ENCODE measurements at places on chromosomes 1 and 21.

DNA sequence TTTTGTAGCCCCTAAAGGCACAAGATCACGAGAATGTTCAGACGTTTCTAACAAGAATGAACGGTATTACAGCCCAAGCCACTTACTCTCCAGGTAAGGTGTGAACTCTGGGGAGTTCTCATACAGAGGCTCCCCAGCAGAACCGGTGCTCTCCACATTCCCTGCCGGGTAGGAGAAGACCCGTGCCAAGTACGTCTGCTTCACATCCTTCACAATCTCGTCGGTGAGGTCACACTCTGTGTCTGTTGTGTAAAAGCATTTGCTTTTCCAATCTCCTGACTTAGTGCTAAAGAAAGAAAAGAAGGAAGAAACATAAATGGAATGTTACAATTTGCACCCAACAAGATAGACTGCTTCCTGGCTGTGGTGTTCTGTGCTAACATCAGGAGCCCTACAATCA is 5.7 kb downstream of the F3 start:
- no peak for DNase-seq

DNA sequence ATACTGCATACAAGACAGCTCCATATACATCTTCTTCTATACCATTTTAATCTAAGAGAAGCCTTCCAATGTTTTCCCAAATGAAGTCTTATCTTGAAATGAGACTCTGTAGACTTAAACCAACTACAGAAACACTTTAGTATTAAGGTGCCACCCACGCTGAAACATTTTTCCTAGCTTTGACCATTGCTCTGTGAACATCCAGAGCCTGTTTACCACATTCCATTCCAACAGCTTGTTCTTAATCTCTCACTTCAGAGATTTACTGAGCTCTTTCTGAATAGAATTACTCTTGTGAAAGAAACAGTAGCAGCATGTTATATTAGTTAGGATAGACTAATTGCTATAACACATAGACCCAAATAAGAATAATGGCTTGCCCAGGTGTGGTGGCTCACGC is 19.6 kb upstream of the POGZ start:
- DNase-seq = no peak

GRCh38 chr1:234897754-234898454 is 230.7 kb downstream of the TOMM20 start:
- DNase-seq = peak; percentile 27

DNA sequence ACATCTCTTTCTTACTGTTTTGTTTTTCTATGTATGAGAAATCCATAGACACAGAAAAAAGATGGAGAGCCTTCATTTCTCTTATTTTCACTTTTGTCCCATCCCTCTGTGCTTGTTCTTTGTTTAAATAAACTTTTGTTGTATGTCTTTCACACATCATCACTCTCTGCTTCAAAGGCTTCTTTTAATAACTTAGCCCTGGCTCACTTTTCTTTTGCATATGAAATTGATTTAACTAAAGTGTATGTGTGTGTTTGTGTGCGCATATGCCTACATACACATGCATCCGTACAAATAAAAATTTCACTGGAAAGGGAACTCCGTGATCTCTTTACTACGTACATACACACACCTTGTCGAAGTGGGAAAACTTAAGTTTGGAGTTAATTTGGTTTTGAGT is 168.6 kb downstream of the NFIA start:
- DNase-seq = no peak

DNA sequence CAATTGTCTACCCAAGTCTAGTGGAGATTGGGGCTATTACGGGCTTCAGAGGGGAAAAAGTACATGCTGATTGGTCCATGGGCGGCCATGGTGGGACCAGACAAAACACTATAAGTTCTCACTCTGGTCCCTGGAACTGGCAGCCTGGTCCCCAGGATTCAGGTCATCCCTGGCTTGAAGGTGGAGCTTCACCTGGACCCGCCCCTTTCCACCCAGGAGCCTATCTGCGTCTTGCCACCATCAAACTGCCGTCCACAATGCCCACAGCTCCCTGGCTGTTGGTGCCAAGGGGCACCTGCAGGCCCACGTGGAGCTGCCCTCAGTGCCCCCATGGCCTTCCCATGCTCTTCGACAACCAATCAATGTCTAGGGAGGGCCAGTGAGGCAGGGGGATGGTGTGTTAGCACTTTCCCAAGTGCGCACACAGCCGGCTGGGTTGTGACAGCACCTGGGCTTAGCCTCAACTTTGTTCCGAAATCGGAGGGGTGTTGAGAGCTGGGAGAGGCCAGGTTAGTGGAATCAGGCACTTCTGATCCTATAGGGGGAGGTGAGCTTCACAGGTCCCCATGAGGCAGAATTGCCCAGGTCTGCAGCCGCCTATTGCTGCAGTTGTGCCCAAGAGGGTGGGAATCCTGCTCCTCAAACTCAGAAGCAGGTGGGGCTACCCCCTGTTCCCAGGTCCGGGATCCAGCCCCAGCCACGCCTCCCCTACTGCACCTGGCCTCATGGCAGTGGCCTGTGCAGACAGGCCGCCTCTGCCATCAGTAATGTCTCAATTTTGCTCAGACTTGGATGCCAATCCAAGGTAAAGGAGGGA is 1369.4 kb upstream of the PRMT6 start:
- no peak for DNase-seq

DNA sequence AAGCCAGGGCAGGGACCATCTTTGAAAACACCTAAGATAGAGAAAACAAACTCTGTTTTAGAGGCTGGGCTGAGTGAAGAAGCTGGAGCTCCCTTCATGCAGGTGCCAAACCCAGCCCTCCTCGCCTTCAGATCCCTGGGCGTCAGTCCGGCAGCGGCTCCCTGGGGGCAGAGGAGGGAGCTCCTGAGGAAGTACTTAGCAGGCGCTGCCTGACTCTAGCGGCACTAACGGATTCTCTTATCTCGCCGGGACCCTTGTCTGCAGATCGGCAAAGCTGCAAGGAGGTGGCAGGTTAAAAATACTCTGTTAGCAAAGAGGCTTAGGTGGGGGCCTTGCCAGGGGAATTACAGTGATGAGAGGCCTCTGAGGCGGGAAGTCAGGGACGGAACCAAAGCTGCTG is 79.6 kb downstream of the PLXNA2 start:
- no peak for DNase-seq

DNA sequence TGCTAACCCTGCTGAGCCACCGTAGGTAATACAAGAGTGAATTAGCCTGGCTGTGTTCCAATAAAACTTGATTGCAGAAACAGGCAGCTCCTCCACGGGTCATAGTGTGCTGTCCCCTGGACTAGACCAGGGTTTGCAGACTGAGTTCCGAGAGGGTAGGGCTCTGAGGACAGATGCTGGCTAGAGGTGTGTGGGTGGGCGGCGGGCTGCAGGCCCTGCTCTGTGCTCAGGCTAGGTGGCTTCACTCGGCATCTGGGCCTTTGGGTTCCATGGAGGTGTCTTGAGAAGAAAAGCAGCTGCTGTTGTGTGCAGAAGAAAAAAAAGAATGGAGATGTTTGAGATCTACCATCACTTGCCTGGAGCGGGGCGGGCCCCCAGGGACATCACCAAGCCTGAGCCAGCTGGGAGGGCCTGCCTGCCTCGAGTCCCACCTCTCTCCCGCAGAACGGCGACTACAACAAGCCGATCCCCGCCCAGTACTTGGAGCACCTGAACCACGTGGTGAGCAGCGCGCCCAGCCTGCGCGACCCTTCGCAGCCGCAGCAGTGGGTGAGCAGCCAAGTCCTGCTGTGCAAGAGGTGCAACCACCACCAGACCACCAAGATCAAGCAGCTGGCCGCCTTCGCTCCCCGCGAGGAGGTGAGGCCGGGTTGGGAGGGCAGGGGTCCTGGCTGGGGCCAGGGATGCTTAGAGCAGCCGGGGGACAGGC is 7.9 kb downstream of the TMEM201 start:
- DNase-seq = no peak

- no peak for DNase-seq
These were observed 89.1 kb upstream of the WDR26 start for GRCh38 chr1:224523676-224524075.

GRCh38 chr1:42317308-42317707 is 17.7 kb downstream of the FOXJ3 start:
- DNase-seq = no peak

- peak; percentile 19 for DNase-seq
These were observed 1.1 kb upstream of the ADAMTS1 start for GRCh38 chr21:26846036-26846931.

GRCh38 chr1:31886866-31887265 is 51.3 kb downstream of the PTP4A2 start:
- DNase-seq = no peak

DNA sequence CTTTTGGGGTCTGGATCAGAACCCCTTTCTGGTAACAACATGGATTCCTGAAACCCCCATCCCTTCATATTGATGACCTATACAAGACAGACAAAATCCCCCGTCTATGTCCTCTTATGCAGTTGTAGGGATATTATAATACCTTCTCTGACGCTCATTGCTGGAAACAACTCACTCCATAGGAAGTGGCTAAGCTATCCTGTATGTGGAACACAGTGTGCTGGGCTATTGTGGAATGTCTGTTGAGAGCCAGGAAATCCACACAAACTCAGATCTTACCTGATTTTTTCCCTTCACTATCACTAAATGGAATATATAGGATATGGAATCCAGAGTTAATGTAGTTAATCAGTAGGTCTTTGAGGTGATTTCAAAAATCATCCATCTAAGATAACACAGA is 17.7 kb upstream of the PIK3R3 start:
- no peak for DNase-seq

- no peak for DNase-seq
These were observed 271.6 kb upstream of the KAZN start for GRCh38 chr1:14326857-14327256.

GRCh38 chr1:209704584-209704983 is at the start of gene HSD11B1:
Gene HSD11B1 (plus strand): TSS chr1:209704846. CDS start chr1:209704943, 97 bp downstream.
- no peak for DNase-seq

DNA sequence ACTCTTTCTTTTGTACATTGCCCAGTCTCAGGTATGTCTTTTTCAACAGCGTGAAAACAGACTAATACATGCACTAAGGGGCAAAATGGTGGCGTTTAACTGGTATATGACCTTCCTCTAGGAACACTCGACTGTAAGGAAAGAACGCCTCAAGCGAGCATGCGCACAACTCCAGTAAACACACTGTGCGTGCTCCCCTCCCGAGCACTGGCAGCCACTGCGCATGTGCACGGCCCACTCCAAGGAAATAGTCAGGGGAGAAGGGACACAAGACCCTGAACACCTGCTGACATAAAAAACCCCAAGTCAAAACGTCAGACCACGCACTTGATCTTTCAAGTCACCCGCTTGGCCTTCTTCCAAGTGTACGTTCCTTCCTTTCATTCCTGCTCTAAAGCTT is 173.5 kb downstream of the NPHP4 start:
- DNase-seq = no peak
